DMS53 (cell line): ENCODE measurements at places on chromosomes 12 and 14.

DNA sequence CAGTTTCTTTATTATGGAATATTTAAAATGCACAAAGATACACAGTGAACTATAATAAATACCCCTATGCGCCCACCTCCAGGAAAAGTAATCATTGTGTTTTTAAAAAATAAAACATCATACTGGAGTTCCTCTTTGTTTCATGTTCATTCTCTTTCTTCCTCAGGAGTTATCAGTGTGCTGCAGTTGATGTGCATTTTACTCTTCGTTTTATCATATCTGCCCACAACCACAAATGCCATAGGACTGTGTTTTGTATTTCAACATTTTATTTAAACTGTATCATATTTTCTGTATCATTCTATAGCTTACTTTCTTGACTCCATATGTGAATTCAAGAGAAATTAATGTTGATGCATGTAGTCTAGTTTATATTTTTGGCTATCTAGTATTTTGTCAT lies 53.9 kb downstream of the TSHR start:
- DNase-seq, result no peak

- peak; percentile 87 for DNase-seq
Measured at GRCh38 chr12:1796515-1797010, 23.8 kb upstream of the LRTM2 start.

- DNase-seq, result no peak
Measured at GRCh38 chr12:49920241-49920914, 16.7 kb upstream of the FAIM2 start.

DNA sequence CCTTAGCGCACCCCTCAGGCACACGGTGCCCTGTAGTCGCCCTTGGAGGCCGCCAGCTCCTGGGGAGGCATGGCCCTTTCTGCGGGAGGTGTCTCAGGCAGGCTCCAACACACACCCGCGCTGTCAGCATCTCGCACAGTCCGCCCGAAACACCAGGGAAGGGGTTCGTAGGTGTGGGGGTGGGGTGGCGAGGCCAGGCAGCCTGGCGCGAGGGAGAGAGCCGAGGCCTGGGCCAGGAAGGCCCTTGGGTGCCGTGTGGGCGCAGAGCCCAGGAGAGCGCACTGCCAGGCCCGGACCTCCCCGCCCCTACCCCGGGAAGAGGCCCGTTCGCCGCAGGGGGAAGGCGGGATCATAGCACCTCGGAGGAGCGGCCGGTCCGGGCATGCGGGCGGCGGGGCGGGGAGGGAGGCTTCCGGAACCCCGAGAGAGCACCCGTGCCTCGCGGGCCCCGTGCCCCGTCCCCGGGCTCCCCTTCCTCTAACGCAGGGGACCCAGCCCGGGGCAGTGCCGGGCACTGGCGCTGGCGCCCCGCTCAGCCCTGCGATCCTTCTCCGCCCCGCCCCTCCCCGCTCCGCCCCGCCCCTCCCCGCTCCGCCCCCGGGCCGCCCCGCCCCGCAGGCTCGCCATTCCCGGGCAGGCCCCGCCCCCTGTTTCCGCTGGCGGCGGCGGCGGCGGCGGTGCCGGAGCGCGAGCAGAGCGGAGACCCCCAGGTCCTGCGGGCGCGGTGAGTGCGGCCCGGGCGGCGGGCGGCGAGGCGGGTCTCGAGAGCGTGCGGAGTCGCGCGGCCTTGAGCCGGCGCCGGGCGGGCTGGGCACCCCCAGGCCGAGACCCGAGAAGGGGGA lies at the start of gene TSPAN9:
TSS of gene TSPAN9 (plus strand) at position 650 of the 842 bp plus-strand sequence. CDS start 123,815 bp downstream, outside the sequence.
- DNase-seq, result peak; percentile 95

DNA sequence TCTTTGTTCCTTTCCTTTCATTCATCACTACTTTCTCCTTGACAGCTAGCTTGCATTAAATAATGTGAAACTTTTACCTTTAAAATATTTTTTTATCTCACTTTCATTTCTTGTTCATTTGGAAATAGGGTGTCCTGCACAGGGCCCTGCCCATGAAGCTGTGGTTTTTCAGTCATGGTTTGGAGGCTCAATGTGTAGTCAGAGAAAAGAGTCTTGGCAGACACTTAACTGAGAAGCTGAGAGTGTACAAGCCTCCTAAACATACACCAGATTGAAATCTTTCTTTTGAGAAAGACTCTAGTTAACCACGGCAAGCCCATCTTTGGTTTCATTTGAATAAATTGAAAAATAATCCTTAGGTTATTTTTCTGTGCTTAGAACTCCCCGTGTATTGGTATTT lies 74.2 kb downstream of the KICS2 start:
- DNase-seq, result no peak

DNA sequence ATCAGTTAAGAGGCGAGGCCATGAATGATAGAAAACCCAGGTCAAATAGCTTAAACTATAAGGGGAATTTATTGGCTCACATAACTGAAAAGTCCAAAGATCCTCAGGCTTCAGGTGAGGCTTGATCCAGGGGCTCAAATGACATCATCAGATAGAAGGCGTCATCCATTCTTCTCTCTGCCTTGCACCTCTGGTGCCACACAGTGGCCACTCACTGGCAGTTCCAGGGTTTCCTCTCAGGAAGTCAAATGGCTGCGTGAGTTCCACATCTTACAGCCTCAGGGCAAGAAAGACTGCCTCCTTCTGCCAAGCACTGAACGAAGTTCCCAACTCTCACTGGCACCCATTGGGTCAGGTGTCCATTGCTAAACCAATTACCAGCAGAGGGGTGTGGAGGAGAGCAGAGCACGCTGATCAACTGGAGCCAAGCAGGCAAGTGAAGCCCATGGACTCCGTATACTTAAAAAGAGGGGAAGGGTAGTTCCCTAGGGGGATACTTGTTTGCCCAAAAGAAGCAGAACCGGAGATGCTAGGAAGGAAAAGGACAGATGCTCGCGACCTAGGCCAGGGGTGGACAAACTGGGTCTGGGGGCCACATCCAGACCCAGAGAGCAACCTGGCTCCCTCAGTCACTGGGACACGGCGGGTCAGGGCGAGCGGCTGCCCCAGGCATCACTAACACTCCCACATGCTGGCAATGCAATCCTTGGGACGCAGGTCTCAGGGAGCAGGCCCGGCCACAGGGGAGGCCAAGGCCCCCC lies 69.3 kb downstream of the SERPINA3 start:
- peak; percentile 12 for DNase-seq

DNA sequence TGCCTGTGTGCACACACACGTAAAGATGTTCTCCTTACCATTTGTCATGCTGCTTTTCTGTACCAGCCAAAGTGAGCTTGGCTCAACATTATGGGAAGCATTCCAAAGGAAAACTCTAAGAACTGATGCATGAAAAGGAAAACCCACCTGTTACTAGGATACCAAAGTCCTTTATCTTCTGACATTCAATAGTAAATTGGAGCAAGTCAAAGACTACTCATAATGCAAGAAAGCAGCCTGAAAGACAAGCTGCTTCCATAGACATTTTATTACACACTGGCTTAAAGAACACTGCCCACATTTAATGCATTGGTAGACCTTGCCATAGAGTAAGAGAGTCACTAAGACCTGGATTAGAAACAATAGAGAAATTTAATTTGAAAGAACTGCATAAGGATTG lies 159.0 kb downstream of the LRIG3 start:
- peak; percentile 19 for DNase-seq

GRCh38 chr12:113232840-113233585 lies 11.7 kb downstream of the TPCN1 start:
- DNase-seq, result peak; percentile 98

- no peak for DNase-seq
Measured at GRCh38 chr12:85157035-85157603, 121.0 kb downstream of the LRRIQ1 start.

DNA sequence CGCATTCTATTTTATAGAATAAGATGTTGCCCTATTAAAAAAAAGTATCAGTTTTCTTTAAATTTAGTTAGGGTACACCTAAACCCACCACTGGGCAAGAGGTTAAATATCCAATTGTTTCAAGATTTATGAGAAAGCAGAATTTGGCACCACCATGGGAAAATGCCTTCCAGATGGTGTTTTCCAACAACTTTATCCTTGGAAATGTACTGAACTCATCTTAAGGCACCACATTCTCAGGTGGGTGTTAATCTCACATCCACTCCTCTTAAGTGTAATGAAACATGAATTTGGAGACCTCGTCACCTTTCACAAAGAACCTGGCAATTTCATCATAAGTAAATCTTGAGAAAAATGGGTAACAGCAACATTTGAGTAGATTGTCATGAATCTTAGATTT lies 13.1 kb downstream of the CBX5 start:
- DNase-seq, result no peak

DNA sequence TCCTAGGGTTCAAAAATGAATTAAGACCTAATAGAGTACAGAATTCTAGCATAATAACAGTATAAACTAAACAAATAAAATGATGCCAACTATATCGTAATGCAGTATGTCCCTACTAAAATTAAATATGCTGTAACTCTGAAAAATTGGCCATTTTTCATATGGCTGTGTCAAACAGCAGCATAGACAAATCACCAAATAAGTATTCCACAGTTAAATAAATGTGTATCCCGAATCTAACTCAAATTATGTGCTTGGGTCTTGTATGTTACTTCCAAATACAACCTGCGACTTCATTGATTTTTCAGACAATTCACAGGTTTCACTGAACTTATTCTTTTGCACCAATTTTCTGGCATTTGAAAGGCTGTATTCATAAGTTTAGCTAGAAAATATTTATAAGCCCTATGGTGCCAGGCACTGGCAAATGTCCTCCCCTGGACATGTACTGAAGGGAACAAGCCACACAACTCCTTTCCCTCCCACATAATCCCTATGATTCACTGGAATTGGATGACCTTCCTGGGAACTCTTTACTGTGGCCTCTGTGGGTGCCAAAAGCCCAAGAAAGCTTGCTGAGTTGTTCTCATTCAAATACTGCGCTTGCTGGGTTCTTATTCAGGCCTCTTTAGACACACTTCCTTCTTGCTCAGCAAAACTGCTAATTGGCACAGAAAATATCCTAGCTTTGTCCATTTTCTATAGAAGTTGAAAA lies 108.8 kb downstream of the KITLG start:
- DNase-seq, result no peak

- peak; percentile 14 for DNase-seq
Measured at GRCh38 chr12:131436922-131437705, 273.8 kb upstream of the SFSWAP start.

- peak; percentile 2 for DNase-seq
Measured at GRCh38 chr14:93691042-93691780, 97.1 kb downstream of the PRIMA1 start.

DNA sequence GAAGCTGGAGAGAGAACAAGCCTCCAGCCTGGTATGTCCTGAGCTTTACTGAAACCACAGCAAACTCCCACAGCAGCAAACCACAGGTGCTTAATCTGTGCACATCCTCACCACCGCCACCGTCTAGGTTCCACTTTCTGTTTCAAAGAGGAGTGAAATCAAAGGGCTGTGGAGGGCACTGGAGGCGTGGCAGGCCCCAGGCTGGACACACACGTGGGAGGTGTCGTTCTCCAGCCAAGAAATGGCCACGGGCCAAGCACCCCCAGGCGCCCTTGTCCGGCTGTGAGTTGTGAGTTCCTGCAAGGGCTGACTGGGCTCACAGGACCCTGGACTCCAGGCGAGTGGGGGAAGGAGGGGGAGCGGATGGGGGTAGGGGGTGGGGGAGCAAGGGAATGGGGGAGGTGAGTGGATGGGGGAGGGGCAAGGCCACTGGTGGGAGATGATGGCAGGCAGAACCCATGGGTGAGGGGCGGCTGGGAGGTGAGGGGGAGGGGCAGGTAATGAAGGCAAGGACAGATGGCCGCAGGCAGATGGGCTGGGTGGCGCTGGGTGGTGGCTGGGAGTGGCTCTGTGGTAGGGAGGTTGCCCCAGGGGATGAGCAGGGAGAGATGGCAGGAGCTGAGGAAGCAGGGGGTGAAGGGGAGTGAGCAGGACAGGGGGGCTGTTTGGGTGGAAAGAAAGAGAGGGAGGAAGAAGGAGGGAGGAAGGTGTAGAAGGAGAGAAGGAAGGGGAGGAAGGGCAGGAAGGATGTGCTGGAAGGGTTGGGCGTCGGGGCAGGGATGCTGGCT lies 86.7 kb downstream of the NCOR2 start:
- DNase-seq, result no peak

DNA sequence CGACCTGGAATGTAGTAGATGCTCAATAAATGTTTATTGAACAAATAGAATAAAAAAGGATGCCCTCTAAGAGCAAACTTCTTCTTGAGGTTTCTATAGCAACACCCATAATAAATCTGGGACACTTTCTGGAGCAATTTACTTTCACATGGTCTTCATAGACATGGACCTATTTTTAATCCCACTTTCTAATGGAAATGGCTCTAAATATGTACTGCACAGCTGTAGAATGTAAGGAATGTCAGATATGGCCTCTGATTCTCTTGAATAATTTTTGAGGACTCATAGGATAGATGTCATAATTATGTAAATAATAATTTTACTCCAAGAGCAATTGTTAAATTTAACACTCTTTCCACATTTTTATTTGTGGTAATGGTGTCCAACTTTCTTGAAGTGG lies 133.5 kb upstream of the DAAM1 start:
- no peak for DNase-seq

DNA sequence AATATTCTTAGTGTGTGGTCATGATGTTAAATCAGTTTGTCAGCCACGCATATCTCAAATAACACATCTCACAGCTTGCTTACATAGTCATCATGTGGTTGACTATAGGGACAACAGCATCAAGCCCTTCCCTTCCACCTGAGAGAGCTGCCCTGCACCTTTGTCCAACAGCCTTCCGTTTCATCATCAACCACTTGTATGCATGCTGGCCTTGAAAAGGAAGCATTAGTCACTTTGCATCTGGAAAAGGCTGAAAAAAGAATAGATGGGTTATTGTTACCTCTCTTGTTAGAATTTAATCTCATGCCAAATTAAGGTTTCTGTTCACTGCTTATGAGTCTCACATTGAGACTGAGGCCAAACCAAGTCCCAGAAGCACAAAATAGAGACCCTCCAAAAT lies 1586.5 kb upstream of the SEL1L start:
- DNase-seq, result peak; percentile 16

DNA sequence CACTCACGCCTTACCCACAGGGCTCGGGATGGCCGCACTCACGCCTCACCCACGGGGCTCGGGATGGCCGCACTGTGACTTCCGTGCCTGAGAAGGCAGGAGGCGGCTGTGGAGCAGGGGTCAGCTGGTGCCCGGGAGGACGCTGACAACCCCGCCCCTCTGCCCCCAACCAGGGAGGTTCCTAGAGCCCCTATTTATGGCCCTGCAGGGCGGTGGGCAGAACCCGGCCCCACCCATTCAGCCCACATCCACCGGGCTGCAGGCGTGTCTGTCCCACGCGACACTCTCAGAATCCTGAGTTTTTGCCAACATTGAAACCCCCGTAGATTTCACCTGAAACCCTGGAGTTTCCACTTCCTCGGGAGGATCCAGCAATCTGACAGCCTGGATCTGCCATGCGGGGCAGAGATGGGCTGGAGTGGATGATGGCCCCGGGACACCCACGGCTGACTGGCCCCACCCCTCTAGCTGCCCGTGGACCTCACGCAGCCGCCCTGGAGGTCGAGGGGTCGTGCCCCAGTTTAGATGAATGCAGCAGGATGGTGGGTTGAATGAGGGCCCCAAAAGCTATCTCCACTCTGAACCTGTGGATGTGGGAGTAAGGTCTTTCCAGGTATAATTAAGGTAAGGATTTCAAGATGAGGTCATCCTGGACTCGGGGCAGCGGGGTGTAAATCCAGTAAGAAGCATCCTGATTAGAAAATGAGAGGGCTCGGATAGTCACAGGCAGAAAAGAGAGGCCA lies 20.4 kb downstream of the GALNT9 start:
- no peak for DNase-seq
